ENCODE measurements at places on chromosomes 1 and 21.

DNA sequence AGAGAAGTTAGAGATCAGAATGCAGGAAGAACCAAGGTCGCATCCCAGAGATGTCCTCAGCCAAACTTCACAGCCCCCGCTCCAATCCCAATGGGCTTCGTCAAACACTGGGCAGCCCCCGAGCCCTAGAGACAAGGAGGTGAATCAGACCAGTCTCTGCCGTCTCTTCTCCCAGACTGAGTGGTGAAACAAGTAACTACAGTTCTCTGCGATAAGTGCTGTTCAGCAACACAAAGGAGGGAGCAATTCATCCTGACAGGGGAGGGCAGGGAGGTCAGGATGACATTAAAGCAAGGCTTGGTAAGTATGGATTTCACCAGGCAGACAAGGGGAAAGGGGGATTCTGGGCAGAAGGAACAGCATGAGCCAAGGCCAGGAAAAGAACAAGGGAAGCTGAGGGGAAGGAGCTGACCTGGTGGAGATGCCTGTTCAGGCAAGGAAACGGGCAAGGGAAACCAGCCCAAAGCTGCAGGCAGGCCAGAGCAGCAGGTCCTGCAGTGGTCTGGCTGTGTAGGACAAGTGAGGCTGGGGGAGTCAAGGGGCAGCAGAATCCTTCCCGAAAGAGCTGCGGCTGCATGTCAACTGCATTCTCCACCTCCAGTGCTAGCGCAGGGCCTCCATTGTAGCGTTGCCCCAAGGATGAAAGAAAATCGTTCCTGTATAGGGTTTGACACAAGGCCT, 13.6 kb upstream of the ERI3 start:
- DNase-seq = no peak

- peak; percentile 36 for DNase-seq
Measured at GRCh38 chr1:53396573-53397268, 62.5 kb upstream of the DMRTB1 start.

DNA sequence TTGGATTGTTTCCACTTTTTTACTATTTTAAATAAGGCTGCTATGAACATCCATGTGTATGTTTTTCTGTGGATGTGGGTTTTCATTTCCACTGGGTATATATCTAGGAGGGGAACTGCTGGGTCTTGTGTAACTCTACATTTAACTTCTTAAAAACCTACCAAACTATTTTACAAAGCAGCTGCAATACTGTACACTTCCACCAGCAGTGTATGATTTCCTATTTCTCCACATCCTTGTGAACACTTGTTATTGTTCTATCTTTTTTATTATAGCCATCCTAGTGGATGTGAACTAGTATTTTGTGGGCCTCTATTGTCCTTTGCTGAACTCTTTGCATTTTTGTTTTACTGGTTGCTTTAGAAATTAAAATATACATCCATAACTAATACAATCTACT, 33.4 kb downstream of the DIPK1A start:
- no peak for DNase-seq

- no peak for DNase-seq
Measured at GRCh38 chr1:225651376-225651871, 1.5 kb downstream of the ENAH start.

DNA sequence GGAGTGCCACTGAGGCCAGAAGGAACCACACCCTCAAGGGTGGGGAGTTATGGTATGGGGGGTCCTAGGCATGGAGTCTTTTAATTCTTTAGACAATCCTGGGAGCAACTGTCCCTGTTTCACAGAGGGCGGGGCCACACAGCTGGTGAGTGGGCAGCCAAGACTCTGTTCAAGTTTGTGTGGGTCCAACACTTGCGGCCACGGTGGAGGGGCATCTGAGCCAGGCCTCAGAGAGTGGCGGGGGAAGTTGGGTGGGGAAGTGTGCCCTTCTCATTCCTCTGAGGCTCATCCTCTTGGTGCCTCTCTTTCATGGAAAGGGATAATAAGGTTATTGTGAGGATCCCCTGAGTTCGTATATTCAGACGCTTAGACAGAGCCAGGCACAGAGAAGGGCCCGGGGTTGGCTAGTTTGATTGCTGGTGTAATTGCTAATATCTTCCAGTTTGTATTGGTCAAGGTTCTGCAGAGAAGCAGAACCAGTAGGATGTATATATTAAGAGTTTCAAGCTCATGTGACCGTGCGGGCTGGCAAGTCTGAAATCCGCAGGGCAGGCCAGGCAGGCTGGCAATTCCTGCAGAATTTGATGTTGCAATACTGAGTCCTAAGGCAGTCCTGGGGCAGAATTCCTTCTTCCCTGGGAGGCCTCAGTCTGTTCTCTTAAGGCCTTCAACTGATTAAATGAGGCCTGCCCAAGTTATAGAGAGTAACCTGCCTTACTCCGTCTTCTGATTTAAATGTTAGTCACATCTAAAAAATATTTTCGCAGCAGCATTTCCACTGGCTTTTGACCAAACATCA, 15.9 kb downstream of the PCSK9 start:
- DNase-seq = peak; percentile 57

DNA sequence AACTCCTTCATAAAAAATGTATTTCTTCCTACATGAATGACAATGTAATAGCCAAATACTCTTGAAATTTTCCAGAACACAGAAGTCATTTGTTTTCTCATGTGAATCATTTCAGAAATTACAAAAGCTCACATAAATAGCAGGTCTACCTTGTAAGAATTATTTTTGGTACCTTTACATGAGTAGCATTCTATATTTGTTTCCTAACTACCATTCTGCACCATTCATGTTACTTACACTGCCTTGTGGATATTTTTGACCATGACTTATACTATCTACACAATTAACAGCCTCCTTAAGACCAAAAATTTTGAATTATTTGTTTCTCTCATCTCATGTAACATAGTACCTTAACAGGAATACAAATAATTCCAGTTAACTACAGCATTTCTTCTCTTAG, 109.6 kb downstream of the ENAH start:
- no peak for DNase-seq

DNA sequence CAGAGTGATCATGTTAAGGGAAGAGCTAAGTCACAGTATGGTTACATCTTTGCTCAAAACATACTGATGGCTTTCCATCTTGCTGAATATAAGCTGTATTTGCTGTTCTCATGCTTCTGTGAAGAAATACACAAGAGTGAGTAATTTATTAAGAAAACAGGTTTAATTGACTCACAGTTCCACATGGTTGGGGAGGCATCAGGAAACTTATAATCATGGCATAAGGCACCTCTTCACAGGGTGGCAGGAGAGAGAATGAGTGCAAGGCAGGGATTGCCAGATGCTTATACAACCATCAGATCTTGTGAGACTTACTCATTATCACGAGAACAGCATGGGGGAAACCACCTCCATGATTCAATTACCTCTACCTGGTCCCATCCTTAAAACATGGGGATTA, 24.4 kb upstream of the RGS5 start:
- DNase-seq = no peak

DNA sequence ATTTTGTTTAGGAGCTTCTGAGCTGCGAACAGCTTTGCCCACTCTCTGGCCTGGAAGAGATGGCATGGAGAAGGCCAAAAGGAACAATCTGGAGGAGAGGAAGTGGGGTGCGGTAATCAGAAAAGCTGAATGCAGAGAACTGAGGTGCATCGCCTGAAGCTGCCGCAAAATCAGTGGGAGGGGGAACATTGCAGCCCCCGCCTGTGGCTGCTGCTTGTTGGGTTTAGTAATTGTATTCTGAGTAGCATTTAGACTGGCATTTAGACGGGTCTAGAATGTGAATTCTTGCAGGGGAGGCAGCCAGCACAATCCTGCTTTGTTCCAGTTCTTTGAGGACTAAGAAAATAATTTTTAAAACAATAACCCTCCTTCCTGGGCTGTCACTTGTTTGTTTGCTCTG, 25.4 kb downstream of the NFASC start:
- no peak for DNase-seq

DNA sequence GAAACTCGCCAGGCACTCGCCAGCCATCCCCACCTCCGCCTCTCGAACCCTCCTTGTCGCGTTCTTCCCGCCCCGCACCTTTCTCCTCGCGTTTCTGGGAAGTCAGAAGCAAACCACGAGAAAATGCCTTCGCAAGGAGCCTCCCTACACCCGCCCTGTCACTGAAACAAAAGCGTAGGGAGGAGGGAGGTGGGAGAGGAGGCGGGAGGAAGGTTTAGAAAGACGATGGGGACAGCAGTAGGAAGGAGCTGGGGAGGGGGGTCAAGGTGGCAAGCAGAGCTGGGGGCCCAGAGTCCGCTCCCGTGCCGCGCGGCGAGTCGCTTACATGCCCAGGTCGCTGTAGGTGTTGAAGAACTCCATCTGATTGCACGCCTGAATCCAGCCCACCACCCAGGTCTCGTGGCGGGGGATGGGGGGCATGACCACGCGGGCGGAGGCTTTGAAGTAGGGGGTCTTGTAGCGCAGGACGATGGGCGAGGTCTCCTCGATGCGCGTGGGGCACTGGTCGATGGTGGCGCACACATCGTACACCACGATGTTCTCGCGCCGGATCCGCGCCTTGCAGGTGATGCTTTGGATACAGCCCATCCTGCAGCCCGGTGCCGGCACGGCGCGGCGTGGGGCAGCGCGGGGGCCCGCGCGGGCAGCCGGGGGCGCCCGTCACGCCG, 1.0 kb downstream of the FAM78B start:
- no peak for DNase-seq

DNA sequence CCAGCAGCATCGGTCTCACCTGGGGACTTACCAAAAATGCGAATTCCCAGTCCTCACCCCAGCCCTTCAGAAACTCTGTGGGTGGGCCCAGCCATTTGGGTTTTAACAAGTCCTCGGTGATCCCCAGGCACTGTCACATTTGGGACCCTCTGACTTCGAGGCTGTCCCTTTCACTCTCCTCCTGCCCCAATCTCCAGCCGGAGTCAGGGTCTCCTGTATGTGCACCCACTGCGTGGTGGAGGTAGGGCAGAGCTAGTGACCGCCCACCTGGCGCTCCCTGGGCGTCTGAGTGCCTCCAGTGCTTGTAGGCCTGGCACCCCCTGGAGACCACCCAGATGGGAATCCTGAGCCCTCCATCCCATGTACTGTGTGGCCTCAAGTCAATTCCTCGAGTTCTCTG, 31.1 kb downstream of the EPHA8 start:
- no peak for DNase-seq

DNA sequence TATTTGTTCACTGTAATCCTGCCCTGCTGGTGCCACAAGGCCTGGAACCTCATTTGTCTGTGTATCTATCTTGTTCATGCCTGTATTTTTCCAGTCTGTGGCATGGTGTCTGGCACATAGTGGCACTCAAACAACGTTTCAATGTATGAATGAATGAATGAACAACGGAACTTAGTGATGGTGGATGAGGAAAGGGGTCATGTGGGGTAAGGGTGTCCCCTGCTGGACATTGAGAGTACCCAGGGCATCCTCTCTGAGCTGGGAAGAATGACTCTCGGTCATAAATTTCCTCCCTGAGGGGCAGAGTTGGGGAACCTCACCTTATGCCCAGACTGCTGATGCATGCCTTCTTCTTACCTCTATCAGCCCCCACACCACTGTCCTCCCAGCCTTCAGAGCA, 18.9 kb upstream of the ZNF683 start:
- no peak for DNase-seq

GRCh38 chr1:223670458-223671159, 5.1 kb upstream of the CAPN8 start:
- no peak for DNase-seq

DNA sequence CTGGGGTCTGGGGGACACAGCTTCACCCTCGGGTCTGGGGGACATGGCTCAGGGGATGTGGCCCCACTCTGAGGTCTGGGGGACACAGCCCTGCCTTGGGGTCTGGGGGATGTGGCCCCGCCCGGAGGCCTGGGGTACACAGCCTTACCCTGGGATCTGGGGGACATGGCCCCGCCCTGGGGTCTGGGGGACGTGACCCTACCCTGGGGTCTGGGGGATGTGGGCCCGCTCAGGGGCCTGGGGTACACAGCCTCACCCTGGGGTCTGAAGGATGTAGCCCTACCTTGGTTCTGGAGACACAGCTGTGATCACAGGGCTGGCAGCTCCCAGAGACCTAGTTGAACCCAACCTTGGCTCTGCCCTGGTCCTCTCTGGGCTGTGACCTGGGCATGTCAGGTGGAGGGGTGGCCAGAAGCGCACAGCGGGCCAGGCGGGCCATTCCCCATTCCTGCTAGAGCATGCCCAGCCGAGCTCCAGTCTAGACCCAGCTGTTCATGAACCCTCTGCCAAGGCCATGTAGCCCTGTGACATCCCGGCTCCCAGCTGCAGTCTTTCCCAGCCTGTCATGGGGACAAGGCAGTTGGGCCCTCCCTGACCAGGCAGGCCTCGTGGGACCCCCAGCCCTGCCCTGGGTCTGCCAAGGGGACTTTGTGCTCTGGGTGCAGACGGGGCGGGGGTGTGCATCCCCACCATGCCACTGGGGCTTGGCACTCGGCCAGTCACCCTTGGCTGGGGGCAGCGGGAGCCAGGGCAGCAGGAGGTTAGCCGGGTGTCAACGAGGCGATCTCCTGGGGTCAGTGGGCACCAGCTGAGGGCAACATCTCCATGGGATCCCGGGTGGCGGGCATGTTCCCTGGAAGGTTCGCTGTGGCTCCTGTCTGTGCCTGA, 43.9 kb downstream of the WNT9A start:
- no peak for DNase-seq

- no peak for DNase-seq
Measured at GRCh38 chr1:158613764-158614163, 8.7 kb downstream of the OR10Z1 start.

DNA sequence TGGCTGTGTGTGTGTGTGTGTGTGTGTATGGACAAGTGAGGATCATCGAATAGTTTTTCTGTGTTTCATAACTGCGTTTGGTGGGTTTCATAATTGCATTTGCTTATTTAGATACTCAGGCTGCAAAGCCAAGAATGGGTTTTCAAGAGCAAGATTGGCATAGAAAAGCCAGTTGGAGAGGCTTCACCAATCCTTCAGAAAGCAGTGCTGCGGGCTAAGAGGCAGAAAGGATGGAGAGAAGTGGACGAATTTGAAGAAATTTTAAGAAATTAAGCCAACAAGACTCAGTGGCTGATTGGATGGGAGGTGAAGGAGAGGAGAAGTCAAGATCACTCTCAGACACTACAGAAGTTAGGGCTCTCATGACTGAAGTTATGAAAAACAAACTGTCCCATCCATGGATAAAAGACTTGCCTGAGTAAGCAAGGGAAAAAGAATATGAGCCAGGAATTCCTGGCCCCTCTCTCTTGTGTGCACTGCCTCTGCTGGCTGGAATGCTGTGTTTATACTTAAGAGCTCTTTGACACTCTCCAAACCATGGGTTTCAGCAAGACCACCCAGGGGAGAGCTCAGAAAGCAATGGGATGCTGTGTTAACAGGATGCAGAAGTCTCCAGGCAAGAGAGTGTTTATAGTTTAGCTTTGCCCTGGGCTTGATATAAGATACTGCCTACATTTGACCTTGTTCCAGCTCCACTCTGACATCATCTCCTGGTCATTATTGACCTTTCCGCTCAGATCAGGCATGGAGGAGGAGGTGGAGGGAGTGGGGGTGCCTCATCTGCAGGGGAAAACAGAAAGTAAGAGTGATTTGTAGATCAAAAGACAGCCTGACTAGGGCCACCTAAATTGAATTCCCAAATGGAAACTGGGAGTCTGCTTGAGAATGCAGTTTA, 232.0 kb upstream of the PLXNA2 start:
- DNase-seq = no peak

All from coronary artery (tissue), 2 donors.